ENCODE measurements at places on chromosomes 5 and 9. TPM values are rescaled to one million over a fixed set of nuclear protein-coding genes. Genes with fewer than 3 reads are reported as not detected.

DNA sequence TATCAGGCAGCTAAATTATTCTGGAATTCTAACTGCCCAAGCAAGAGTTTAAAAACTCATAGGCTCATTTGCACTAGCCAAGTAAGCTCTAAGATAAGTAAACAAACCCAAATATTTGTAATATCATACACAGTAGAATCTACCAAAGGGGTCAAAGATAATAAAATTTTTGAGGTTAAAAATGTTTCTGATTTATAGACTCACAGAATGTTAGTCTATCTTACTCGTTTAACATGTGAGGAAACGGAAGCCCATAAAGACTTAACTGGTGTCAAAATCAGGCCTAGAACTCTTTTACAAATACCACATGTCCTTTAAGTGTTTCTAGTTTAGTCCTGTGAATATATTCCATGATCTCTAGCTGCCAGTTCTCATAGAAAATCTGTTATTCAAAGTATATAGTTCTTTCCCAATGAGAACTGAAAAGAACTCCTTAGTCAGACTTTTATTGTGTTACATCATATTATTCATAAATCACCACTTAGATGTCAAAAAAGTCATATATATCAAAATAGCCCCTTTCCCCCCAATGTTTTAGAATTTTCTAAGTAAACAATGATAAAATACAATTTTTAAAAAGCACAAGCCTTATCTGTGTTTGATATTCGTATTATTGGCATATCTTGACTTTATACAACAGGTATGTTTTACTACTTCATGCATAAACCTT lies 13.9 kb downstream of the RAB14 start:
- no peak overlapping the region for H3K4me3 ChIP-seq
- H3K27me3 ChIP-seq = no peaks in the 10 kb centered on the region
- H3K27ac ChIP-seq = no peak overlapping the region
- no peak for DNase-seq

OSTF1 gene
- 26.9 TPM for total RNA-seq

DNA sequence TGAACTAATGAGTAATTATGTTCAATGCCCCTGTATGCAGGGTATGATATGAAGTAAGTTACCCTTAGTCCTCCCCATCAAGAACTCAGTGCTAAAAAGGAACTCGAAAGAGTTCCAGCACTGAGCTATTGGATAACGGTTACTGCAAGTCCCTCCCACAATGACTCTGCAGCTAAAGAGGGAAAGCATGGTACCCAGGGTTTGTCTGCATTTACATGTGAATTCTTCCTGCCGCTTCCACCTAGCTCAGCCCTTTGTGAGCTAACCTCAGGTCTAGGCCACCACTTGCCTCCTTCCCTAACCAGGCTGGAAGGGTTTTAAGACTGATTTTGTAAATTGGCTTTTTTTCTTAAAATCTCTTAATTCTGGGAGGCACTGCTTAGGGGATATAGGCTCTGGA lies 376.8 kb downstream of the EBF1 start:
- H3K27ac ChIP-seq = no peak overlapping the region
- H3K4me1 ChIP-seq = no peaks in the 10 kb centered on the region
- H3K4me3 ChIP-seq = no peak overlapping the region
- H3K36me3 ChIP-seq = no peaks in the 10 kb centered on the region
- DNase-seq = no peak

DNA sequence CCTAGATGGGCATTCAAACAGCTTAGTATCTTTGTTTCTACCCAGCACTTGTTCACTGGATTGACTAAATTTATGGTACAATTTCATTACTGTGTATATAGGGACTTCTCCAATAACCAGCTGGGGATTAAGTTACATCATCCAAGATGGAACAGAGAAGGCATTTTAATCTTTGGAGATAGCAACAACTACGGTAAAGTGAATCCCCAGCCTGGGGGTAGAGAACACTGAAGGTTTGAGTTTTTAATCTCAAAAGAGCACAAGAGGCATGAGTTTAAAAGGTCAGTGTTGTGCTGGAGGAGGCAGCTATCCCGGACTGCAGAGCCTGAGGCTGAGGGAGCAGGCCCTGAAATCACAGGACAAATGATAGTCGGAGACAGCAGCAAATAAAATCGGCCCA lies 28.6 kb downstream of the DDX31 start:
- no peaks in the 10 kb centered on the region for H3K4me1 ChIP-seq
- no peak overlapping the region for H3K4me3 ChIP-seq
- H3K27me3 ChIP-seq = no peaks in the 10 kb centered on the region
- H3K27ac ChIP-seq = no peak overlapping the region
- peaks cover 73% of the 10 kb centered on the region for H3K36me3 ChIP-seq

DNA sequence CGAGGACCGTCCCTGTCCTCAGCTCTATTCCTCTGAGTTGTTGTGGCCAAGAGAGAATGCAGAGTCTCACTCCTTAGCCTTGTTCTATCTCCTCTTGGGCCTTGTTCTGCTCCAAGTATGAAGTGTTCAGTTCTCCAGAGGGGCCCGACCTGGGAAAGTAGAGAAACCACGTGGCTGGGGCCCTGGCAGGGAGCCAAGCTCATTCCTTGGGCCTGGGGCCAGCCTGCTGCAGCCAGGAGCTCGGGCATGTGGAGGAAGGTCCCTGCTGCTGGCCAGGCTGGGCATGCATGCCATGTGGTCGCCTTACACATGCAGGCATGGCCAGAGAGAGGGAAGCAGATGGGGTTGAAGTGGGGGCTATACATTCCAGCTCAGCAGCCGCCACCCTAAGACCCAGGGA lies 60.7 kb downstream of the COL27A1 start:
- peak; percentile 43 for DNase-seq
- H3K36me3 ChIP-seq = peaks cover 8% of the 10 kb centered on the region
- no peak overlapping the region for H3K27ac ChIP-seq
- H3K4me3 ChIP-seq = no peak overlapping the region
- H3K27me3 ChIP-seq = no peaks in the 10 kb centered on the region
- H3K4me1 ChIP-seq = peaks cover 2% of the 10 kb centered on the region

NR5A1 gene
- total RNA-seq = not detected

GRCh38 chr5:32597041-32597629 lies 11.8 kb downstream of the SUB1 start:
- DNase-seq = no peak
- H3K4me1 ChIP-seq = no peaks in the 10 kb centered on the region
- peaks cover 39% of the 10 kb centered on the region for H3K36me3 ChIP-seq
- no peak overlapping the region for H3K4me3 ChIP-seq
- H3K27me3 ChIP-seq = no peaks in the 10 kb centered on the region
- no peak overlapping the region for H3K27ac ChIP-seq

- no peaks in the 10 kb centered on the region for H3K4me1 ChIP-seq
- no peak overlapping the region for H3K4me3 ChIP-seq
- peaks cover 7% of the 10 kb centered on the region for H3K27me3 ChIP-seq
- no peak for DNase-seq
These were observed 49.8 kb upstream of the OLFM1 start for GRCh38 chr9:135037521-135038250.

GRCh38 chr9:97321691-97322090 lies 14.2 kb downstream of the CCDC180 start:
- H3K27me3 ChIP-seq = no peaks in the 10 kb centered on the region
- H3K4me1 ChIP-seq = no peaks in the 10 kb centered on the region
- DNase-seq = no peak
- no peak overlapping the region for H3K4me3 ChIP-seq
- H3K36me3 ChIP-seq = no peaks in the 10 kb centered on the region

- H3K27ac ChIP-seq = no peak overlapping the region
- no peak for DNase-seq
- H3K4me1 ChIP-seq = no peaks in the 10 kb centered on the region
- H3K4me3 ChIP-seq = no peak overlapping the region
- no peaks in the 10 kb centered on the region for H3K36me3 ChIP-seq
These were observed 291.0 kb upstream of the PRR16 start for GRCh38 chr5:120173125-120173524.

VCAN gene
- total RNA-seq = 15.6 TPM

DNA sequence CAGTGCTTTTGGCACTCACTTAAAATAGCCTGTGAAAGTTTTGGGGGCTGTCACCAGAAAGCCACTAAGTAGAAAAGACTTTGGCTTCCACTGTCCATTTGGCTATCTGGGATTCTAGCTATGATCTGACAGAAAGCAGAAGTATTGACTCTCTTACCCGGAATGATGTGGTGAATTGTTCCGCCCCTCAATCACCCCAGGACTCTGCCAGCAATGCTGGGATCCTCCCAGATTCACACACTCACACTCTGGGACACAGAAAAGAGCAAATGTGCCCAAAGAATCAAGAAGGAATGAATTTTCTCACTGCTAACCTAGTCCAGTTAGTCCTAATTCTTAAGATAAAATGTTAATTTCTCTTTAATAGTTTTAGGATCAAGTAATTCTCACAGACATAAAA lies 576.9 kb downstream of the BNC2 start:
- H3K27me3 ChIP-seq = no peaks in the 10 kb centered on the region
- DNase-seq = no peak
- no peak overlapping the region for H3K27ac ChIP-seq
- H3K4me1 ChIP-seq = no peaks in the 10 kb centered on the region
- H3K36me3 ChIP-seq = no peaks in the 10 kb centered on the region
- no peak overlapping the region for H3K4me3 ChIP-seq

DNA sequence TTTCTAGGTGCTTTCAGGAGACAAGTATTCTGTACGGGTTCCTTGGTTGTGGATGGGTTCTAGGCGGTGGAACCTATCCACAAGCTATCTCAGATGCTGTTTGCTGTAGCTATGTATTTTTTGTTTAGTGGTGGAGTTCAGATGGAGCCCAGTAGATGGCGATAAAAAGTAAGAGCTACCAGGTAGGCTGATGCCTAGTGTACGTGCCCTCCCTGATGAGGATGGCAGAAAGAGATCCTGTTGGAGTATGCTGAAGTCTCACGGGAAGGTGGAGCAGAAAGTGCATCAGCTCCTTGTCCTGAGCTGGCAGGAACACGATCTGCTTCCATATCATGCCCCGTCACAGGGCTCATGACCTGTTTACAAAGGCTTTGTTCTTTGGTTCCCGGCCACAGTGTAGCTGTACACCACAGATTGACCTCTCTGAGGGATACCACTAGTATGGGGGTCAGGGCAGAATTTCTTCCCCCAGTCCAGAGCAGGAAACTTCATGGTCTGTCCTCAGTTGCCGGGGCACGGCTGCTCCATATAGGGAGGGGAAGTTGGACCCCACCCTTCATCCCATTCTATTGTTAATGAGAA lies 12.6 kb upstream of the UGT3A2 start:
- H3K27ac ChIP-seq = no peak overlapping the region
- H3K4me1 ChIP-seq = no peaks in the 10 kb centered on the region
- H3K27me3 ChIP-seq = no peaks in the 10 kb centered on the region
- no peak for DNase-seq
- no peak overlapping the region for H3K4me3 ChIP-seq

CDC14B gene
- total RNA-seq = 33.3 TPM

GRCh38 chr5:72377910-72378638 lies 57.9 kb downstream of the PTCD2 start:
- no peaks in the 10 kb centered on the region for H3K4me1 ChIP-seq
- no peaks in the 10 kb centered on the region for H3K27me3 ChIP-seq
- H3K4me3 ChIP-seq = no peak overlapping the region
- DNase-seq = no peak
- H3K36me3 ChIP-seq = no peaks in the 10 kb centered on the region
- no peak overlapping the region for H3K27ac ChIP-seq

GRCh38 chr5:80834710-80835109 lies 125.5 kb upstream of the RASGRF2 start:
- H3K36me3 ChIP-seq = no peaks in the 10 kb centered on the region
- DNase-seq = no peak

DNA sequence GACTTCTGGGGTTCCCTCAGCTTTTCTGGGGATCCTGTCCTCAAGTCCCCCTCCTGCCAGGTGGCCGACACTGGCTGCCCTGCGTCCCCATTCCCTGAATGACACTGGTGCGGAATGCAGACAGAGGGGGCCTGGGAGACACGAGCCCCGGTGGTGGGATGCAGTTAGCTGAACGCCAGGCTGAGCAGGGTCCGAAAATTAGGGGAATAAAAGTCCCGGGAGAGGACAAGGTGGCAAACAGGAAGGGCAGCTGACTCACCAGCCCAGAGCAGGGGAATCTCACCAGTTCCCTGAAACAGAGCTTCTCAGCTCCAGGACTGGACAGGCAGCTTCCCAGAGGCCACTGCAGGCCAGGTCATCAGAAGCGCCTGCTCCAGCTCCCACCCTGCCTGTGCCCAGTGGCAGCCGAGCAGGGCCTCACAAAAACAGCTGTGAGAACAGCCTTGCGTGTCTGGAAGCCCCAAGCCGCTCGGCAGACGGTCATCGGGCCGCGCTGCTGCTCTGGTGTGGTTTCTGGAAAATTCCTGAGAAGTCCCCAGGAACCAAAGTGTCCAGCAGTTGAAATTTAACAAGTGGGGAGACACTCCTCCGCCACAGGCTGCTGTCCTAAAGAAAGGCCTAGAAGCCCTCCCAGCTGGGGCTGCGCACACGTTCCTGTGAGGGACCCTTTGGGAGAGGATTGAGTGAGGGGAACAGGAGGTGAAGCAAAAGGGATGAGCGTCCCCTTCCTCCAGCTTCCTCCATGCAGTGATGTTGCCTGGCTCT lies 47.6 kb upstream of the EXOC3 start:
- no peaks in the 10 kb centered on the region for H3K4me1 ChIP-seq
- no peak overlapping the region for H3K4me3 ChIP-seq
- peak; percentile 27 for DNase-seq

- no peaks in the 10 kb centered on the region for H3K27me3 ChIP-seq
- no peaks in the 10 kb centered on the region for H3K36me3 ChIP-seq
- H3K27ac ChIP-seq = no peak overlapping the region
- peaks cover 13% of the 10 kb centered on the region for H3K4me1 ChIP-seq
- no peak for DNase-seq
These were observed 597.0 kb downstream of the EBF1 start for GRCh38 chr5:158502686-158503085.

DNA sequence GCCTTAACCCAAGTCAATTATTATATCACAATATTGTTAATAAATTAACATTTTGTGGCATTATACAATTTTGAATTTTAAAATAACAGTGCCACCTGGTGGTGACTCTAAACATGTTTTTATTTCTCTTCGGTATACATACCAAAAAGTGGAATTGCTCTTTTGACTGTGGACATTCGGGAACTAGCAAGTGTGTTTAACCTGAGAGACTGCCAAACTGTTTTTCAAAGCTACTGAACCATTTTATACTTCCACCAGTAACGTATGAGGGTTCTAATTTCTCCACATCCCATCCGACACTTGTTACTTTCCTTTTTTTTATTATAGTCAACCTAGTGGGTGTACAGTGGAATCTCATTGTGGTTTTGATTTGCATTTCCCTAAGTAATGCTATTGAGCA lies 18.3 kb upstream of the HSDL2 start:
- no peak overlapping the region for H3K27ac ChIP-seq
- H3K4me1 ChIP-seq = peaks cover 4% of the 10 kb centered on the region
- no peaks in the 10 kb centered on the region for H3K27me3 ChIP-seq

DNA sequence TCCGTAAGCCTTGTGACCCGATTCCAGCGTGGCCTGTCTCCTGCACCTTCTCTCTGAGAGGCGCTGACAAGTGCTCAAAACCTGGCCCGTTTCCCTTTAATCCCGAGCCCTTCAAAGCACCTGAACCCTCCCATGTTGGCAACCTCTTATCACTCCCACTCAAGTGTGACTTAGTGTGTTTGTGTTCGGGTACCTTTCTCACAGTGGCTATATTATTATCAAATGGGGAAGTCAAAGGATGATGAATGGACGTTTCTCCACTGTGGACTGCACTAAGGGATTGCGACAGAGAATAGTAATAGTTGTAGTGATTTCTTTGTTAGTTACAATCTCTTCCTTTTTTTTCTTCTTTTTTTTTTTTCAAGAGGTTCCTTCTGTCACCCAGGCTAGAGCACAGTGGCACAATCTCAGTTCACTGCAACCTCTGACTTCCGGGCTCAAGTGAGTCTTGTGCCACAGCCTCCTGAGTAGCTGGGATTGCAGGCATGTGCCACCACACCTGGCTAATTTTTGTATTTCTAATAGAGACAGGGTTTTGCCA lies 65.4 kb upstream of the TNFSF8 start:
- H3K27me3 ChIP-seq = no peaks in the 10 kb centered on the region
- H3K36me3 ChIP-seq = no peaks in the 10 kb centered on the region
- no peaks in the 10 kb centered on the region for H3K4me1 ChIP-seq
- no peak for DNase-seq
- no peak overlapping the region for H3K27ac ChIP-seq

PRSS3 gene
- total RNA-seq = 1.9 TPM
